A375 (cell line): ENCODE measurements at places on chromosomes 3 and 15. TPM values are rescaled to one million over a fixed set of nuclear protein-coding genes. Genes with fewer than 3 reads are reported as not detected.

DAZL gene
- not detected in 2 replicates for total RNA-seq

GOLGA6A gene
- total RNA-seq = 2.4 TPM in 1 of 2 replicates, not detected in the other

OIP5 gene
- total RNA-seq = 14.0 and 19.5 TPM in 2 replicates

FBXO40 gene
- total RNA-seq = not detected in 2 replicates

OXTR gene
- 1.1 and 1.2 TPM in 2 replicates for total RNA-seq

SLC49A4 gene
- total RNA-seq = 15.3 TPM in 2 replicates

SPINK8 gene
- not detected in 2 replicates for total RNA-seq
